ENCODE measurements at places on chromosomes 1 and 21. TPM values are rescaled to one million over a fixed set of nuclear protein-coding genes. Genes with fewer than 3 reads are reported as not detected.

DNA sequence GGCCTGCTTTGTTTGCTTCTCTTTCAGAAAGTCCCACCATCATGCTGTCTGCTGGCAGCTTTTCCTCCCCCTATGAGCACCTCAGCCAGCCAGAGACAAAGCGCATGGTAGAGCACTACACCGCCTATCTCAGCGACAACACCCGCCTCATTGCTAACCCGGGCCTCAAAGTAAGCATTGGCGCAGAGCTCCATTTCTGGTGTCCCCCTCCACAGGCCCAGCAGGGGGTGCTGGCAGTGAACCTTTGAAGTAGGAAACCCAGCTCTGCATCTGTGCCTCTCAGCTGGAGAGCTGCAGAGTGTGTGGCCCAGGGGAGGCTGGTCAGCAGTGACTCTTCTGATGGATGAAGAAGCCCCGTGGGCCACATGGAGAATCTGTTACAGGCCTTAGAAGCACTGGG is 81.2 kb upstream of the RAVER2 start:
- no peak for DNase-seq

GRCh38 chr1:172745014-172745413 is 86.1 kb downstream of the FASLG start:
- DNase-seq: peak; percentile 72

- DNase-seq: peak; percentile 94
These were observed 94.4 kb upstream of the KRTAP19-8 start for GRCh38 chr21:31132574-31133242.

- no peak for DNase-seq
These were observed 7.7 kb downstream of the ABCG1 start for GRCh38 chr21:42226626-42227025.

DNA sequence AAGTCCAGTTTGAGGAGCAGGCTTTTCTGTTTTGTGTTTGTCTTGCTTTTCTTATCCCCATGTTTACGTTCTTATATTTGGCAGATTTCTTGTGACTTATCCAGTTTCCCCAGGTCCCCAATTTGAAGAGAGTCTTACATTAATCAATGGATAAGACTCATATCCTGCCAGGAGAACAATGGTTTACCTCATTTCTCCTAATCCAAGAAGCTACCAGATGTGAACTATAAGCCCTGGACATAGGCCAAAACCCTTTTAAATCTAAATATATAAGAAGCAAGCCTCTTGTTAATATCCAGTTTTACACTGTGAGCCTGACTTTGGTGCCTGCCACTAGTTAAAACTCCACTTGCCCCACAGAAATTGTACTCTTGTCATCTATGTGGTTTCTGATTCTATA is 15.1 kb upstream of the COP1 start:
- no peak for DNase-seq

DNA sequence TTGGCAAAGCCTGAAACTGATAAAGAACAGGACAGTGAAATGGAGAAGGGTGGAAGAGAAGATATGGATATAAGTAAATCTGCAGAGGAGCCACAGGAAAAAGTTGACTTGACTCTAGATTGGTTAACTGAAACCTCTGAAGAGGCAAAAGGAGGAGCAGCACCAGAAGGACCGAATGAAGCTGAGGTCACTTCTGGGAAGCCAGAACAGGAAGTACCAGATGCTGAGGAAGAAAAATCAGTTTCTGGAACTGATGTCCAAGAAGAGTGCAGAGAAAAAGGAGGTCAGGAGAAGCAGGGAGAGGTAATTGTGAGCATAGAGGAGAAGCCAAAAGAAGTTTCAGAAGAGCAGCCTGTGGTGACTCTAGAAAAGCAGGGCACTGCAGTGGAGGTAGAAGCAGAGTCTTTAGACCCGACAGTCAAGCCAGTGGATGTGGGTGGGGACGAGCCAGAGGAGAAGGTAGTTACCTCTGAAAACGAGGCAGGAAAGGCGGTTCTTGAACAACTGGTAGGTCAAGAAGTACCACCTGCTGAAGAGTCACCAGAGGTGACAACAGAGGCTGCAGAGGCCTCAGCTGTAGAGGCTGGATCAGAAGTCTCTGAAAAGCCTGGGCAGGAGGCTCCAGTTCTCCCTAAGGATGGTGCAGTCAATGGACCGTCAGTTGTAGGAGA is 16.3 kb downstream of the CCDC17 start:
- DNase-seq: no peak

DNA sequence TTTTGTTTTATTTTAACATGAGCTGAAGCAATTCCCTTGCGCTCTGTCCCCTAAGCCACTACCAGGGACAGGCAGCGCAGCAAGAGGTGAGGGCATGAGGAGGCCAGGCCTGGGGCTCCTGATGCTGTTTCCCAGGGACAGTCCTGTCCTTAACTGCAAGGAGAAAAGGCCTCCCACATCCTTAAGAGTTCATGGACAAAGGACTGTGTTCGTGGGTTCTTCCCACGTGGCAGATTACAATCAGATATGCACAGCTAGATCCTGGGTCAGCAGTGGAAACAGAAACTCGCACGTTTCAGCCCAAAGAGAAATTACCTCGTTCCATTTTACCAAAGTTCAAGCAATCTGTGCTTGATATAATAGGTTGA is 85.8 kb downstream of the MIS18A start:
- no peak for DNase-seq

HIVEP3 gene
- 16.6 TPM for total RNA-seq

SUSD4 gene
- 20.3 TPM for total RNA-seq

AMPD1 gene
- not detected for total RNA-seq

SPOCD1 gene
- 0.38 TPM for total RNA-seq

RAD54L gene
- total RNA-seq: 2.1 TPM

NR0B2 gene
- not detected for total RNA-seq

PADI4 gene
- 3.5 TPM for total RNA-seq

KIF26B gene
- total RNA-seq: not detected
